Right cardiac atrium (tissue), 5 donors: ENCODE measurements at places on chromosomes 12 and 14. TPM values are rescaled to one million over a fixed set of nuclear protein-coding genes. Genes with fewer than 3 reads are reported as not detected.

DNA sequence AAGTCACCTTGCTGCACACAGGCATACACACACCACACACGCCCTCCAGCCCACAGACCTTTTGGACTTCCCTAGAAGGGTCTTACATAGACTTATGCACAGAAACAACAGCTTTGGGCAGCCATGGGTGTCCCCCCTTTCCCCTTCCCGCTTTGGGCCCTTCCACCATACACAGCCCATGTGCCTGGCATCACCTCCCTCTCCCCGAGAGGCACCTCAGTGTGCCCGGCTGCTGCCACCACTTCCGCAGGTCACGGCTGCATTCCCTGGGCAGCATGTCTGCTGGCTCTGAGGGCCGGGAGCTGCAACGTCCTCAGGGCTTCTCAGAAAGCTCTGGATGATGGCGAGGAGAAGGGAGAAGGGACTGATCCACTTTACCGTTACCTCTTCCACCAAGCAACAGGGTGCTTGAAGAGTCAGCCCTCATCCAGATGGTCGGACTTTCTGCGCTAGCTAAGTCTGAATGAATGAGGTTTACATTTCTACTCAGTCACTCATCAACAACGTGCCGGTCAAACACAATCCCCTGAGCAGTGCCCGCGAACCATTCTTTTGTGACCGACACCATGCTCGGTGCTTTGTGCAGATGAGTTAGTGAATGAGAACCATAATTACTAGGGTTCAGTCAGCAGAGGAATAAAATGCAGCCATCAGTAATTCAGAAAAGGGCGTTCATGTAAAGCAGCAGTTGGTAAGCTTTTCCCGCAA, 72.2 kb upstream of the BCL11B start:
- DNase-seq = no peak

DNA sequence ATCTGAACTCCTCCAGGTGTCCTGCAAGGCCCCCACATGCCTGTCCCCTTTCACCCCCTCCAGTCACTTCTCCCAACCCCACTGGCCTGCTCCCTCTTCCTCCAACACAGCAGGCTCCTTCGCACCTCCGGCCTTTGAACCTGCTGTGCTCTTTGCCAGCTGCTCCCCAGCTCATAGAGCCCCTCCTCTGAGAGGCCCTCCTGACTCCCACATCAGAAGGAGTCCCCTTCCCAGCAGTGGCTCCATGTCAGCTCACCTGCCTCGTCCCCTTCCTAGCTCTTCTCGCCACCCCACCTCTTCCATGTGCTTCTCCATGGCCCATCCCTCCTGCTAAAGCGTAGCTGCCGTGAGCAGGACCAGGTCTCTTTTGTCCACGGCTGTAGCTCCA, 22.1 kb downstream of the SCARB1 start:
- DNase-seq = no peak

- no peak for DNase-seq
These were observed 22.7 kb downstream of the TRAFD1 start for GRCh38 chr12:112148031-112148513.

GRCh38 chr14:38404100-38404541, 148.2 kb upstream of the CLEC14A start:
- DNase-seq = no peak

The CHGA gene
- total RNA-seq = not detected

The FAM90A1 gene
- total RNA-seq = 0.15 TPM

The KRT75 gene
- total RNA-seq = not detected
